ENCODE measurements at places on chromosomes 3 and 15.

GRCh38 chr15:40481341-40482074, 10.7 kb downstream of the CHST14 start:
- no peak for DNase-seq

GRCh38 chr15:51398626-51399025, 57.2 kb downstream of the GLDN start:
- no peak for DNase-seq

GRCh38 chr3:89441141-89441540, 333.7 kb downstream of the EPHA3 start:
- no peak for DNase-seq

GRCh38 chr15:100307241-100308212, 34.2 kb downstream of the ADAMTS17 start:
- no peak for DNase-seq

DNA sequence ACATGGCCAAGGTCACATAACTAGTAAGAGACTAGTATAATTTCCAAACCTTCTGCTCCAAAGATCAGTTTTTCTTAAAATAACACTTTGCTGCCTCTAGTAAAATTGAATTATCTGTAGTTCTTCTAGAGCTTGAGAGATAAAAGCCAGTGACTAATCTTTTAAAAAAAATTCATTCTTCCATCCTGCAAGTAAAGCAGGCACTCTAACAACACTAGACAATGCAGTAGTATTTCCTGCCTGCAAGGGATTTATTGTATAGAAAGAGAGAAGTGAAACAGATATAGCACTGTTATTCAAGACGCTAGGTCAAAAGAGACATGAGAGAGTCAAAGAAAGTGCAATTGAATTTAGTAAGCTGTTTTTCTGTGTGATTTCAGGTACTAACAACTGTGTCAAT, 159.5 kb upstream of the TBC1D5 start:
- no peak for DNase-seq

DNA sequence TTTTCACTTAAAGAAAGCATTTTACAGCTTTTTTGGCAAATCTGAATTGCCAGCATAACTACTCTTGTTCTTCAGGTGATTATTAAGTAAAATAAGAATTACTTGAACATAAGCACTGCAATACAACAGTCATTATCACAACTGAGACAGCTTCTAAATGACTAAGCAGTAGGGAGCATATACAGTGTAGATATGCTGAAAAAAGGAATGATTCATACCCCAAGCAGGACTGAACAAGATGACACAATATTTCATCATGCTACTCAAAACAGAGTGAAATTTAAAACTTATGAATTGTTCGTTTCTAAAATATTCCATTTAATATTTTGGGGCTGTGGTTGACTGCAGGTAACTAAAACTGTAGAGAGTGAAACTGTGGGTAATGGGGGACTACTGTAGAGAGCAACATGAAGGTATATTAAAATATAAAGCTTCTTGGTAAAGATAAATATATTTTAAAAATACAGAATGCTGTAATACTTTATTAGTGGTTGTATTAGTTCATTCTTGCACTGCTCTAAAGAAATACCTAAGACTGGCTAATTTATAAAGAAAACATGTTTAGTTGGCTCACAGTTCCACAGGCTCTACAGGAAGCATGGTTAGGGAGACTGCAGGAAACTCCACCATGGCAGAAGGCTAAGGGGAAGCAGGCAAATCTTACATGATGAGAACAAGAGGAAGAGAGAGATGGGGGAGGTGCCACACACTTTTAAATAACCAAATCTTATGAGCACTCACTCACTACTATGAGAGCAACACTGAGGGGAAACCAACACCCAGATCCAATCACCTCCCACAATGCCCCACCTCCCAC, 84.8 kb downstream of the DCLK3 start:
- DNase-seq = no peak

- DNase-seq = no peak
Measured at GRCh38 chr3:113546414-113546893, 14.1 kb downstream of the SIDT1 start.

DNA sequence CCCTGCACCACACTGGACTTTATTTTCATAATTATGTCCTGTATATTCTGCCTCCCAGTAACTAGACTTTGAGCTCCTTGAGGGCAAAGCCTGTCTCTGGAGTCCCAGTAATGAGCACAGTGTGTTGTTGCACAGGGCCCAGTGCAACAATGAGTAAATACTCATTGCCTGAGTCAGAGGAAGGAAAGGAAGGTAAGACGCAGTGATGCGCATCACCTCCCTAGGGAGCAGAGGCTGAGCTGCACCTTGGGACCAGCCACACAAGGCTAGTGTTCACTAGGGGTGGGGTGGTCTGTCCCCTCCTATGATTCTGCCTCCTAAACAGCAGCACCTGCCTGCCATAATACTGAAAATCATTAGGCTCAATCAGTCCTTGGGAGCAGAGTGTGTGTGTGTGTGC, 86.6 kb upstream of the ADAMTSL3 start:
- DNase-seq = no peak

DNA sequence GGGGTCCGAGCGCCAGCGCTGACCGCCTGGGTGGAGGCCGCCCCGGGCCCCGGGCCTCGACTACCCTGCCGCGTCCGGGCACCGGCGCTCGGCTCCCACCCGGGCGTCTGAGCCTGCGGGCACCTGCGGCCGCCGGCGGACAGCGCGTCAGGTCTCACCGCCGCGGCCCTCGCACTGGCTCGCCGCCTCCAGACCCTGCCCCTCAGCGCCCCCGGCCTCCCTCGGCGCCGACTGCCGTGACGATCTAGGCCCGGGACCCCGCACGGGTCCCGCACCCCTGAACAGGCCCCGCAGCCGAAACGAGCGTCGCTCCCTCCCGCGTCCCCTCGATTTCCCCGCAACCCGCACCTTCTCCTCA, 297 bp downstream of the PRC1 start:
- DNase-seq = no peak

DNA sequence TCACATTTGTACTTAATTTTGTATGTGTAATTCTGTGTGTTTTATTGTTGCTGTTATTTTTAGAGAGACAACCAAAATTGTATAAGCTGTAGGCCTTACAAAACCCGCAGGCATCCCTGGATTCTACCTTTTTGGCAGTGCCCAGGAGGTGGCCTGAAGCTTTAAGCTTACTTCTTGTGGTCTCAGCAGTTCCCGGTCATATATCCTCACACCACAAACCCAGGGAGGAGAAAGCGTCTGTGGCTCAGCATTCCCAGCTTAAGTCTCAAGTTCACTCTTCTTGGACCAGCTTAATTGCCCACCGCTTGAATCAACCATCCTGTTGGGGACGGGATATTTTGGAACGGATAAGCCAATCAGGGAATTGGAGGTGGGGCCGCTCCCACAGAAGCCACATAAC, 36.7 kb downstream of the C2CD4A start:
- no peak for DNase-seq

DNA sequence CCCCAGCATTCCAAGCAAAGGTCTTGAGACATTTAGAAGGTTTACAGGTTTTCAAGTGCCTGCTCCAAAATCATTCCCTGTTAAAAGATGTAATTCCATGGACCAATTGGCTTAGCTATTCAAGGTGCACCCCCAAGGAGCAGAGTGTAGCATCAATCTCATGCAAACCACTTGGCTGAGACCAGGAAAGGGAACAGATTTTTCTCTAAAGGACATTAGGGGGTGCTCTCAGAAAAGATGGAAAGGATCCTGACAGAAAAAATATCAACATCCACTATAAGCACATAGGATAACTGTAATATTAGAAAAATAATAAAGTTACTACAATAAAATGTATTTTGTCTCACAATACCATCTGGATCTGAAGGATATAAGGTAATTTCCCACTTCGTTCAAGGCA, 328.0 kb upstream of the CDIN1 start:
- no peak for DNase-seq

- no peak for DNase-seq
Measured at GRCh38 chr3:151722856-151723255, 10.9 kb upstream of the AADACL2 start.

DNA sequence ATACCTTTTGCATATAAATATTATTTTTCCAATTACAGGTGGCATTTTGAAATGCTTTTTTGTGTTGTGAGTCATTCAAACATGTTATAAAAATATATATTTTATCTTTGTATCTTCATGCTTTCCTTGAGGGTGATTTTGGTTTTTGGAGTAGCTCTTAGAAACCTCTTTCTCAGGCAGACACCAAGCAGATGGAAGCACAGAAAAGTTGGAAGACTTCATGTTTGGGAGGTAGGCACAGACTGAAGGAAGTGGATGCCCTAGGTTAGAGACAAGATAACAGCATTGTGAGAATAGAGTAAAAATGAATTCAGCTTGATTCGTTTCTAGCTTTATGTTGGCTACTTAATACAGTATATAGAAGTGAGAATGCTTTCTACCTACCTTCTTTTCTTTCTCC, 338.3 kb downstream of the NLGN1 start:
- no peak for DNase-seq

GRCh38 chr3:134956395-134956794, 161.3 kb downstream of the EPHB1 start:
- DNase-seq = no peak

GRCh38 chr3:141384157-141384556, 15.9 kb downstream of the ZBTB38 start:
- DNase-seq = no peak

DNA sequence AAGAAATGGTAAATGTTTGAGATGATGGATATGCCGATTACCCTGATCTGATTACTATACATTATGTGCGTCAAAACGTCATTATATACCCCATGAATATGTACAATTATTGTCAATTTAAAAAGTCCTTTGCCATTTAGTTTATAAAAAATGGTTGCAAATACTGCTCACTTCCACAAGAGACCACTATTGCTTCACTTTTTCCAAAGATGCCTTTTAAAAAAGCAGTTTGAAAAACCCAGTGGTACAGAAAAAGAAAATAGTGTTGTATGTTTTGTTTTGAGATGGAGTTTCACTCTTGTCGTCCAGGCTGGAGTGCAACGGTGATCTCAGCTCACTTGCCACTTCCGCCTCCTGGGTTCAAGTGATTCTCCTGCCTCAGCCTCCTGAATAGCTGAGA, 39.3 kb downstream of the EDEM1 start:
- no peak for DNase-seq

- DNase-seq = no peak
Measured at GRCh38 chr15:90988296-90988695, 6.0 kb downstream of the PRC1 start.

GRCh38 chr3:139319428-139320402, 24.1 kb upstream of the MRPS22 start:
- no peak for DNase-seq

DNA sequence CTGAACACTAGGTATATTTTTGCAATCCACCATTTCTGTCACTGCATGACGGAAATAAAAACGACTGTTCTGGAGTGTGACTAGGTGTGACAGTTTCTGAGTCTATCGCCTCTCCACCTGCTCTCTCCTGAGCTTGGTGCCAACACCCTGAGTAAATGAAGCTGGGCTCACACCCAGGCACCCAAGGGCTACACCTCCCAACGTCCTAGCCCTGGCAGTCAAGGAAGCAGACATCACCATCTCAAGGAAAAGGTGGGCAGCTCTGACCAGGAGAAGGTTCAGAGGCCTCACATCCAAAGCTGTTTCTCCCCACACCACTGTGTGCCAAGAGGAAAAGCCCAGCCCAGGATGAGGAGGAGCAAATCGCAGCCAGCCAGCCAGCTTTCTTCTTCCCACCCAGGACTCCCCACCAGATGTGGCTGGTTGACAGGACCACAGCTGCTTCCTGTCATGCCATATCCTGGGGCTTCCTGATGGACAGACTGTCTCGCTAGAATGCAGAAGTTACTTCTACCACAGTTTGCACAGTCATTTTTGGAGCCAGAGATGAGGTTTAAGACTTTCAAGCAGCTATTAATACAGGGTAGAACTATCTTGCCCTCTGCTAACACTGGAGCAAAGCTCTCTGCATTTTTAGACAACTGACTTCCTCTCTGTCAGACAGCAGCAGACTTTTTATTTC, 3.3 kb downstream of the SCAMP2 start:
- no peak for DNase-seq
